ENCODE measurements at places on chromosomes 3 and 15.

DNA sequence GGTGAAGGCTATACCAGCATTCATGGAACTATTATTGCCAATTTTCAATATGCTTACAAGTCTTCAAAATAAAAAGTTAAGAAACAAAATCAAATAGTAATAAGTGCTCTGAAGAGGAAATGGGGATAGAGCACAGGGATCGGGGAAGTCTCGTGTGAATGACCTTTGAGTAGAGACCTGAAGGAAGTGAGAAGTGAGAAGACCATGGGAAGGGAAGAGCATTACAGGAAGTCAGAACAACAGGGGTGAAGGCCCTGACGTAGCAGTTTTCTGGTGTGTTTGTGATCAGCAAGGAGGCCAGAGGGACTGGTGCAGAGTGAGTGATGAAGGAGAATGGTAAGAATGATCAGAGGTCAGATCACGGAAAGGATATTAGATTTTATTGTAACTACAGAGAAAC is 48.1 kb downstream of the STAC start:
- no peak for DNase-seq

GRCh38 chr15:58179206-58179605 is 41.0 kb downstream of the AQP9 start:
- DNase-seq = no peak

DNA sequence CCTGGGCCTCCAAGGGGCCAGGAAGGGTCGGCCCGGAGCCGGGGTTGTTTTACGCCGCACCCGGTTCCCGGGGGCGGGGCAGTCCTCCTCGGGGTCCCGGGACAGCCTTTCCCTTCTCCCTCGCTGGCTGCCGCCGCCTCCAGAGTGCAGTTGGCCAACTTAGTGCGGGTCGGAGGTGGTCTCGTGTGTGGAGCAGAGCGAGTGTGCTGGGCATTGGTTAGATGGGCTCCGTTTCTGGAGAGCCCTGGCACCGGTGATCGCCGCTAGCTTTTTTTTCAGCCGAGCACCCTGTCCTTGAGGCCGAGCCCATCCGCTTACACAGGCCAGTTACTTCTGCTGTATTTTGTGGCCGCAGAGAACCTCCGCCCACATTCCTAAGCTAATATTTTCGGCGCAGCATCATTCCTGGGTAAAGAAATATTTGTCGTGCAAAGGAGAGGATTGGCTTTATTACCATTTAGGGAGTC is 585 bp downstream of the KIF23 start:
- no peak for DNase-seq

DNA sequence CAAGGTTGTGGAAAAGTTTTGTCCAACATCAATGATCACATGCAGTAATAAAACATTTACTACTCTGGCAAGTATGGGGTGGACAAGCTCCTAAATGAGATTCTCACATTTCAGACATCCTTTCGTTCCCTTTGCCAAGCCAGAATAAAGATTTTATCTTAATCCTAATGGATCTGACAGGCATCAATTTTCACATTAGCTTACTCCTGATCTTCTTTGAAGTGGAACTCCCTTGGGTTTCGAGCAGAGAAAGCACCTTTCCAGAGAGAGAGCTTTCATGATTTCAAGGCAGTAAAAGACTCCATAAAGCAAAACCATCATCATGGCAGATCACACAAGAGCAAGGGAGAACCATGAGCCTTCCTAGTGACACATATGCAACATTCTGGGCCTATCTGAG is 27.3 kb upstream of the EID1 start:
- DNase-seq = no peak

GRCh38 chr3:50213373-50213772 is 8.3 kb downstream of the SLC38A3 start:
- DNase-seq = no peak

GRCh38 chr3:112002096-112002971 is 3.6 kb downstream of the TAGLN3 start:
- peak; percentile 59 for DNase-seq

DNA sequence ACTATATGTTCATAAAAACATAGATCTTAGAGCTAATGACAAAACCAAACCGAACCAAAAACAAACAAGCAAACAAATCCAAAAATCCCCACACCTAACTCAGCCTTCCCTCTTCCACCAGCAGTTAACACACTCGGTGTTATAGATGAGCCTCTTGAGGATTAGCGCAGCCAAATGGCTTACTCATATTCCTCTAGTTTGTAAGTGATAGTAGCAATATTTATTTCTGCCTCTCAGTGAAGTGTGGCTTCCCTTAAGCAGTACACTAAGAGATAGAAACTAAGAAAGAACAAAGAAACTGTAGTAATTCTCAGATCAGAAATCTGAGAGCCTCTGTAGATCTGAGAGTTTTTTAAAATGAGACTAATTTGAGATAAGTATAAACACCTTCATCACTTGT is 2.4 kb upstream of the NCEH1 start:
- DNase-seq = no peak
